ENCODE measurements at places on chromosomes 6 and 20. TPM values are rescaled to one million over a fixed set of nuclear protein-coding genes. Genes with fewer than 3 reads are reported as not detected.

DNA sequence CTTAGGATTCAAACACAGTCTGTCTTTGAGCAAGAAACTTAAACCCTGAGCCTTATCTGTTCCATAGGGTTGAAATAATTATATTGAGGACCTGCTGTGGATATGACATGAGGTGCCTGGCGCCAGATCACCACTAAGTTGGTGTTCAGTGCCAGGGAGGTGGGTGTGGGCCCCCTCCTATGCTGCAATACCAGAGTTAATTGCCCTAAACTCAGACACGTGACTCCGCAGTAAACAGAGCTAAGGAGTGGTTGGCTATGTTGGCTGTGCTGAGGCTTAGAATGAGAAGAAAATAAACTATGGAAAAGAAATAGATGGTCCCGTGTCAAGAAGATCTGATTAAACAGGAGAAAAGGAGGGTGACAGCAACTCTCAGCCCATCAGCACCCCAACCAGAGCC lies 419.4 kb upstream of the JARID2 start:
- DNase-seq = no peak

- DNase-seq = no peak
Measured at GRCh38 chr6:125111219-125111983, 42.2 kb upstream of the TPD52L1 start.

- DNase-seq = no peak
Measured at GRCh38 chr6:46888578-46888977, 33.2 kb downstream of the ADGRF5 start.

DNA sequence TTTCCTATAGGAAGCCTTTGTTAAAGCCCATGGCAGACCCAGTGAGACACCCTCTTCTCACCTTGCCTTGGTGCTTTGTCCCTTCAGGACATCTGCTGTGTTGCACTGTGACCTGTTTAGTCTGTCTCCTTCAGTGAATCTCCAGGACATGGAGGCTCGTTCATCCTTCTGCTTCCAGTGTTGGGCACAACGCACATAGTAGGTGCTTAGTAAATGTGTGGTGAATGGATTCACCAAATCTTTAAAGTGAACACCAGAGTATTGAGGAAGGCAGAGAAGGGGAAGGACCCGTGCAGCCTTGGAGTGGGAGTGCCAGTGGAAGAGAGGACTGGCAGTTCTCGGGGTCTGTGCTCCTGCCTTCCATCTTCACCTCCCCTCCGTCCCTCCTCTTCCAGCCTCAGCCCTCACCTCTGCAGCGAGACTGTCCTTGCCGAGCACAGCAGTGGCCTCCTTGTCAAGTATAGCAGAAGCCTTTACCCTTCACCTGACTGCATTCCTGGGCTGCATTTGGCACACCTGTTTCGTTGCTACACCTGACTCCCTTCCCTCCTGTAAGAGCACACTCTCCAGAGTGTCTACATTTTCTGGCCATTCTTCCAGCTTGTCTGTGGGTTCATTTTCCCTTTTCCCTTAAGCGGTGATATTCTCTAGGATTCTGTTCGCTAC lies 49.2 kb downstream of the ARID1B start:
- DNase-seq = no peak

DNA sequence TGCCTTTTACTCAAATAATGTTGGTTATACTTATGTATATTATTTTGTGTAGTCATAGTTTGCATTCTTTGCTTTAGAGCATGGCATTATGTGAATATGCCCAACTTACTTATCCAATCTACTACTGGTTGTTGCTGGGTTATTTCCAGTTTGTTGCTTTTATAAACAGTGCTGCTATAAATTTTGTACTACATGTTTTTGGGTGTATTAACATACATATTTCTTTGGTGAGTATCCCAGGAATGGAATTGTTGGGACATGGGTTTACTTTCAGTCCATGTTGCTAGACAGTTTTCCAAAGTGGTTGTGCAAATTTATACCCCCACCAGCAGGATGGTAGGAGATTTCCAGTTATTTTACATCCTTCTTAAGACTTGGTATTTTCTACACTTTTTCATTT lies 157.1 kb upstream of the THEMIS start:
- DNase-seq = no peak

DNA sequence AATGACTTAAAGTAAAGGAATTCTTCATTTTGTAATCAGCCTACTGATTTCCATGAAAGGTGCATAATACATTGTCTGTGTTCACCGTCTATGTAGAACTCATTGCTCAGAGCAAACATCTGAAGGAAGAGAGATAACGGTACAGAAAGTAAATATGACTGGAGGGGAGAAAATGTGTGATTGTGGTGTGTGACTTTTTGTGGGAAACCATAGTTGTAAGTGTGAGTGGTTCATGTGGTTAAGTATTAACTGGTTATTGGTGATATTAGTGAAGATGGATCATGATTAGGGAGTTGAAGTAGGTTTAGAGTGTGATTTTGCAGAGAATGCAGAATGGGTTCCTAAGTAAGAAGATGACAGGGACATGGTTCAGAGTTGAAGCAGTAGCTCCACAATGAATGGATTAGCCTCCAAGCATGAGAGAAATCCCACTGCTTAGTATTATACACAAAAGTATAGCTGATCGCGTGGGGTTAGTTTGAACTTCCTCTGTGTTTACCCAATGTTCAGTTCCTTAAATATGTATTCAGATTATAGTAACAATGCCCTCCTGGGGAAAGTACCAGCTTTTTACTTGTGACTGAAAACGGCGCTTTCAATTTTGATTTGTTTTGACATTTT lies 368.9 kb downstream of the UTRN start:
- no peak for DNase-seq

GRCh38 chr20:13061381-13061780 lies 52.6 kb downstream of the SPTLC3 start:
- no peak for DNase-seq

DNA sequence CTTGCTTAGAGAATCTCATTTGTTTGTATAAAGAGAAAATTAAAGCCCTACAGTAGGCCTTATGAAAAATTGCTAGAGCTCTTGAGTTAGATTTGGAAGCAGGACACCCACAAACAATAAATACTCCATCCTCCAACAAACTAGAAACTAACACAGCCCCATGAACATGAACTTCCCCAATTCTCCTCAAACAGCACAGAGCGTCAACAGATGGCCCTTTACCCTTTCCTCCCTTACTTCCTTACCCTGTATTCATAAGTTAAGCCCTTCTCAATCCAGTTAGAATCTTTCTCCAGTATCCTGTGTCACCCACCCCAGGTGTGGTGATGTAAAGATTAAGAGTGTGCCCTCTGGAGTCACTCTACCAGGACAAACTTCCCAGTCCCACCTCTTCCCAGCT lies 113.7 kb downstream of the UNC5CL start:
- no peak for DNase-seq

GRCh38 chr20:13493143-13493542 lies 145.6 kb downstream of the TASP1 start:
- DNase-seq = no peak

DNA sequence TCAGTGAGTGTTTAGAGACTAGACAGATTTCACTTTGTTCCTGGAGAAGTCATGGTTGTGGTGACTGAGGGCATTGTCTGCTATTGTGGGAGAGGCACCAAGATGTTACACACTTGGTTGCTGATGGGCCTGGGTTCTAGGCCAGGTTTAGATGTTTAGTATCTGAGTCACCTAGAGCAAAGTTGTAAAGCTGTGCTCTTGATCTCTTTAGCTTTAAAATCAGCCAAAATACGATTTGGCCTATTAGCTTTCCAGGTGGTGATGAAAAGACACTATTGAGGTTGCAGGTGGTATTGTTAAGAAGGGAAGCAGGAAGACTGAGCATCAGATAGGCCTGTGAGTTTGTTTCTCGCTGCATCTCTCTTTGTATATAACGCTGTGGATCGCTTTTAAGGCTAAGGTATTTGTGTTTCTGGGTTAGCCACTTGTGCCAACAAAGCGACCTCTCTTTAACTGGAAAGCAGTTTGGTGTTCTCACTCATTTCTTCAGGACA lies 48.6 kb downstream of the FOXO3 start:
- DNase-seq = no peak

DNA sequence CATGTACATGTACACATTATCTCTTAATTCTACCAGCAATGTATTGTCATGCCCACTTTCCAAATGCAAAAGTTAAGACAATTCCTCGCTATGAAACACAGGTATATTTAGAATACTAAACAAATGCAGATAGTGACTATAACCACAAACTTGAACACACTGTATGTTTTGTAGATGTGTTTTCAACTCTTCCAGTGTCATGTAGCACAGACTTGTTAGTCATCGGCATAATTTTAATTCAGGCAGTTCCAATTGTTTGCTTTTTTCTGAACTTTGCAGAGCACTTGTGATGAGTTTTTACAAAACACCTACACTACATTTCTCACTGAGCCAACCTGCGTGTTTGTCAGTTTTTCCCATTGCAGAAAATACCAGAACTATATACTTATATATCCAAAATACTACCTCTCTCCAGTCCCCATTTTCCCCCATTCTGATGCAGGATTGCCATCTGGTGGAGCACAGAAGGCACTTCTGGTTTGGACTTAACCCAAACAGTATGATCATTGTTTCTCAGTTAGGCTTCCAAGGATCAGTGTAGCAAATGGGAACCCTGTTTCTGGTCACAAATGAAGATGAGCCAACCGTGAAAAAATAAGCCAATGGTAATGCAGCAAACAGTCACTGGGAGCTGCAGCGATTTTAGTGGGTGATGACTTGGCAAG lies 143.4 kb downstream of the ADGRB3 start:
- DNase-seq = peak; percentile 8

DNA sequence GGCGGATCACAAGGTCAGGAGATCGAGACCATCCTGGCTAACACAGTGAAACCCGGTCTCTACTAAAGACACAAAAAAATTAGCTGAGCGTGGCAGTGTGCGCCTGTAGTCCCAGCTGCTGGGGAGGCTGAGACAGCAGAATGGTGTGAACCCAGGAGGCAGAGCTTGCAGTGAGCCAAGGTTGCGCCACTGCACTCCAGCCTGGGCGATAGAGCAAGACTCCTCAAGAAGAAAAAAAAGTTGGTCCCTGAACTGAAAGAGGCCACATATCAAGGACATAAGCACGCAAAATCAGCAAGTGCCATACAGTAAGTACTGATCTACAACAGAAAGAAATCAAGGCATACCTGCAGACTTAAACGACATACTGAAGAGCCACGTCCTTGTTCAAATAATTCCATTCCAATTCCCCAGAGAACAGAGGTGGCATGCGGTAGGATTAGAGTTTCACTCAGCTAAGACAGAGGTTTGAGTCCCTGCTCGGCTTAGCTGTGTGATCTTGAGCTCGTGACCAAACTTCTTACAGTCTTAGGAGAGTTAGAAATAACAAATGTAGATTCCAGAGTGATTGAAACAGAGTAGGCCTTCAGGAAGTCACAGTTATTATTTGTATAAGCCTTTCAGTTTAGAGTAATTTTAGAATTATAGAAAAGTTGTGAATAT lies 29.2 kb downstream of the B4GALT5 start:
- no peak for DNase-seq

DNA sequence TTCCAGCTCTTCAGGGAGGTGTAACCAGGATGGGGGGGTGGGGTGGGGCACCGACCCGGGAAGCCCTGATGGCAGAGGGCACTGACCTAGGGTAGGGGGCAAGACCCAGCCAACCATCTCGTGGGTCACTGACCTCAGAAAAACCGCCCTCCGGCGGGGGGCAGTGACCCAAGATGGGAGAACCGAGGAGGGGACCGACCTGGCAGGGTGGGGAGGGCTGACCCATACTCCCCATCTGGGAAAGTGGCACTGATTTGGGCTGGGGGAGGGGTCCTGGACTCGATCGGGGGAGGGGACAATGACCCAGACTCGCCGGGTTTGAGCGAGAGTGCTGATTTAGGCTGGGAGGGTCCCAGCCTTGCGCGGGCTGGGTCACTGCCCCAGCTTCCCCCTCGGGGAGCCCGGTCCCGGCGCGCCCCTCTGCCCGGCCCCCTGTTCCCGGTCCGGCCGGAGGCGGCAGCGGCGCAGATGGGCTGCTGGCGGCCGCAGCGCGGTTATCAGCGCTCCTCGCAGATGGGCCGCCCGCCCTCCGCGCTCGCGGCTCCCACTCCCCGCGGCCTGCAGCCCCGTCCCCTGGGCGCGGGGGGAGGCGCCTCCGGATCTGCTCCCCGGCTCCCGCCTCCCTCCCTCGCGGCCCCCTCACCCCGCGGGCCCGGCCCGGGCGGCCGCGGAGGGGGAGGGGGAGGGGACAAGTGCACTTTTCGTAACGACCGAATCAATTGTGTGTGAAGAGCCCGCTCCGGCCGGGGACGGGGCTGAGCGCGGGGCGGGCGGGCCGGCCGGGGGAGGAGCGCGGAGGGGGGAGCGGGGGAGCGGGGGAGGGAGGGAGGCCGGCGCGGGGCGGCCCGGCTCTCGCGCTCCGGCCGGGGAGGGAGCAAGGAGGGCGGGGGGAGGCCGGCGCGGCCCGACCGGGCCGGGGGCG lies 2.2 kb downstream of the NOL4L start:
- DNase-seq = peak; percentile 65

DNA sequence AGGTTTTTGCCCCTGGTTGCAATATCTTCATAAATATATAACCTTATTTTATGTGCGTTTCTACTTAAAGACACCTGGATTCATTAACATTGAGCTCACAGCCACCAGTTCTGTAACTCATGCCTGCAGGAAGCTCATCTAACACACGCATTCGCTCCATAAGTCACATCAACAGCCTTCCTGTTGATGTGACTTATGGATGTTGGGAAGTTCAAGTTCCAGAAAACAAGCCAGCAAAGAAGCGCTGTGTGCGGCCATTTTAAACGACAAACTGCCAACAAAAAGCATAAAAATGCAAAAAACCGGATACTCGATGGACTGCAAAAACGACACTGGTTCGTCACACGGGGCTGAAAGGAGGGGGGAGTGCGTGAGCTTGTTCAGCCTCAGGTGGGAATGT lies 77.9 kb upstream of the NFATC2 start:
- no peak for DNase-seq

GRCh38 chr20:44942264-44942973 lies 17.8 kb downstream of the TOMM34 start:
- no peak for DNase-seq

- DNase-seq = no peak
Measured at GRCh38 chr6:170244721-170245474, 46.0 kb downstream of the DLL1 start.

The FOXA2 gene
- total RNA-seq = 0.09 TPM

The ADAM33 gene
- total RNA-seq = 3.0 TPM

The TOMM34 gene
- total RNA-seq = 39.0 TPM

The BEND6 gene
- 1.8 TPM for total RNA-seq

The PSMB9 gene
- total RNA-seq = not detected

The CLPSL2 gene
- total RNA-seq = not detected

The GMPR gene
- total RNA-seq = 0.16 TPM

The ELOVL2 gene
- total RNA-seq = 13.8 TPM

The LGSN gene
- total RNA-seq = not detected

Measured in neural crest cell (in vitro differentiated cells).